ENCODE measurements at places on chromosomes 3 and 15. TPM values are rescaled to one million over a fixed set of nuclear protein-coding genes. Genes with fewer than 3 reads are reported as not detected.

- H3K27ac ChIP-seq = no peak overlapping the region
- H3K4me3 ChIP-seq = no peak overlapping the region
- DNase-seq = no peak
- H3K4me1 ChIP-seq = no peaks in the 10 kb centered on the region
- no peaks in the 10 kb centered on the region for H3K27me3 ChIP-seq
- H3K36me3 ChIP-seq = no peaks in the 10 kb centered on the region
Observed at GRCh38 chr3:131619821-131620220, 117.0 kb upstream of the MRPL3 start.

GRCh38 chr15:75198560-75199356 lies 2.9 kb upstream of the C15orf39 start:
- DNase-seq = no peak
- H3K4me1 ChIP-seq = peaks cover 14% of the 10 kb centered on the region
- no peak overlapping the region for H3K4me3 ChIP-seq
- no peak overlapping the region for H3K27ac ChIP-seq
- no peaks in the 10 kb centered on the region for H3K27me3 ChIP-seq
- no peaks in the 10 kb centered on the region for H3K36me3 ChIP-seq

- H3K27ac ChIP-seq = no peak overlapping the region
- H3K4me3 ChIP-seq = no peak overlapping the region
- no peaks in the 10 kb centered on the region for H3K4me1 ChIP-seq
Observed at GRCh38 chr3:193847402-193847801, 254.4 kb downstream of the OPA1 start.

- H3K27ac ChIP-seq = no peak overlapping the region
- no peaks in the 10 kb centered on the region for H3K4me1 ChIP-seq
Observed at GRCh38 chr3:157412323-157412855, 24.3 kb upstream of the PTX3 start.

DNA sequence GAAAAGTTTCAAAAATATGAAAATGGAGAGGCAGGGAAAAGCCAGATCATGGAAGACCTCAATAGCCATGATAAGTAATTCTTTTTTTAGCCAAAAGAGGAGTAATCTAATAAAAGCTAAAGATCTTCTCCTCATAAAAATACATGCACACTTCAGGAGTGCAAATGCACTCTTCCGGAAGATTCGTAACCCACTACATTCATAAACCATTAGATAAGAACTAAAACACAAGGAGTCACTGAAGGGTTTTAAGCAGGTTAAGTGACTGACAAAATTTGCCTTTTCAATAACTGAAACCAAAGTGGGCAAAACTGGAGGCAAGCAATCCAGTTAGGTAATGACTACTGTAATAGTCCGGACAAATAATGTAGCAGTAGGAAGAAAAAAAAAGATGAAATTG lies 46.0 kb downstream of the UBE3A start:
- no peak overlapping the region for H3K4me3 ChIP-seq
- H3K4me1 ChIP-seq = no peaks in the 10 kb centered on the region
- no peak overlapping the region for H3K27ac ChIP-seq
- H3K36me3 ChIP-seq = peaks cover 62% of the 10 kb centered on the region

GRCh38 chr15:74958908-74959585 lies 2.5 kb upstream of the RPP25 start:
- no peaks in the 10 kb centered on the region for H3K36me3 ChIP-seq
- H3K27me3 ChIP-seq = peaks cover 26% of the 10 kb centered on the region
- no peak overlapping the region for H3K27ac ChIP-seq
- peaks cover 32% of the 10 kb centered on the region for H3K4me1 ChIP-seq
- H3K4me3 ChIP-seq = peak overlapping the region; percentile 20

Gene ACKR4
- 1.1 TPM for total RNA-seq

Gene PLAAT1
- 0.38 TPM for total RNA-seq

Gene GOLGA8N
- total RNA-seq = 25.8 TPM

Gene PLA2G4E
- not detected for total RNA-seq

Data from spleen (tissue), 13 donors.